ENCODE measurements at places on chromosomes 2 and 18.

DNA sequence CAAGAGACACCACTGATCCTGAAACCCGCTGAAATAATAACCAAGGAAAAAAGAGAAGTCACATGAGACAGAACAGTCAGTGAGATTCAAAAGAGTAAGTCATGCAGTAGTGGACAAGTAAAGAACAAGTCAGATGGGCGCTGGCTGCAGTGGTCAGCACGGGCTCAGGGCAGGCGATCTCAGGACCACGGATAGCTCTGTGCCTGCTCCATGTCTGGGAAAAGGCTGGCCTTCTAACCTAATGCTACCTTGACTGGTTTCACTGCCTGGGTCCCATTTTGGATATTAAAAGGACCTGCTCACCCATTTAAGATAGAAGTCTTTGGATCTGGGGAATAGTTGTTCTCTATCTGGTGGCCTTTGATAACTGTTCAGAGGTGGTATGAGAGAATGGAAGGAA lies 61.7 kb upstream of the LCLAT1 start:
- no peak for DNase-seq

DNA sequence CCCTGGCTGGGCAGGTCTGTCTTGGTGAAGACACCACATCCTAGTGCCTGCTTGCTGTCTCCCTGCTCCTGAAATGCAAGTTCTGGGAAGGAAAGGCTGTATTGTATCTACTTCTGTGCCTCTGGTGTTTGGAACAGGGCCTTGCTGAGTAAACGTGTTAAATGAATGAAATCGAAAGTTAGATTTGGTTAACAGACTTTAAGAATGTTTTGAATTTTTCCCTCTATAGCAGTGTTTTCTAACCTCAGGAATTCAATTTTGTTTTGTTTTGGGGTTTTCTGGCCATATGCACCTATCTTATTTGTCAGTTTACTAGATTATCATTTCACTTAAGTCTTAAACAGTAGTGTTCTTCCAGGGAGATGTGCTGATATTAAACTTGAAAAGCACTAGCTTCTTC lies 20.7 kb downstream of the FARP2 start:
- no peak for DNase-seq

GRCh38 chr2:167987026-167987425 lies 260.4 kb downstream of the STK39 start:
- no peak for DNase-seq

DNA sequence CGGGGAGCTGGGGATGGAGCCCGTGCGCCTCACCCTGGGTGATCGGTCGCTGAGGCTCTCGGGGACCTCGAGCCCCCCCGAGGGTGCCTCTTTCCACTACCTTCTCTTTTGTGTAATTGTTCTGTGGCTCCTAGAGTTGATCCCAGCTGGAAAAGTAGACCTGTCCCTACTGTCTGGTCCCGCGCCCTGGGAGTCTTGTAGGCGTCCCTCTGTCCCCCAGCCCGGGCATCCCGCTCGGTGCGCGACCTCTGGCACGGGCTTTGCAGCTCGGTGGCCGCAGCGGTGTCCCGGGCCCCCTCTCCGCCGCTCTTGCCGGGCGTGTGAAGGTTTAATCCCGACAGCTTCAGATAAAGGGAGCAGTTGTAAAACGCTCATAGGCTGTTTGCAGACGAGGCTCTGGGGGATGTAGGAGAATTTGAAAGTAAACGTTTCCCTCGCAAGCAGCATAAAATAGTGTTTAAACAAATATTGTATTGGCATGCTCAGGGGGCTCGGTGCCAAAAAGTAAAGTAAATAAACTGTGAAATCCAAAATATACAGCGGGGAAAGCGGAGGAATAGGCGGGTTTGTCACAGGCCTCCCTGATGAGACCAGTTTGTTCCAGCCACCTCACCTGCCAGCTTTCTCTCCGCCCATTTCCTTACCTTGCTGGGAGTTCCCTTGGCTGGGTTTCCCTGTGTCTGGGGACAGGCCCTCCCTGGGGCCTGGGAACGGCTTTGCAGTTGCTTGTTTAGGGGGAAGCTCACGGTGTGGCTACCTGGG lies 1.9 kb downstream of the GLI2 start:
- no peak for DNase-seq

GRCh38 chr2:147980940-147981528 lies 39.5 kb downstream of the ORC4 start:
- no peak for DNase-seq
